Urothelium cell line (cell line): ENCODE measurements at places on chromosomes 2 and 18.

- no peak for DNase-seq
These were observed 2.6 kb downstream of the DPYSL5 start for GRCh38 chr2:26850505-26850904.

DNA sequence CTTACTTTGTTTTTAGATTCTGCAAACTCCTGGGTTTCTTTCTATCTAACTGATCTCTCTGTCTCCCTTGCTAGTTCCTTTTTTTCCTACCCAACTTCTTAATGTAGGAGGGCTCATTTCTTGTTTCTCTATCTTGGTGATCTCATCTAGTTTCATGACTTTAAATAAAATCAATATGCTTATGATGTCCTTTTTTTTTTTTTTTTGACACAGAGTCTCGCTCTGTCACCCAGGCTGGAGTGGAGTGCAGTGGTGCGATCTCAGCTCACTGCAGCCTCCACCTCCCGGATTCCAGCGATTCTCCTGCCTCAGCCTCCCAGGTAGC lies 42.2 kb upstream of the IL1RL1 start:
- DNase-seq: no peak

- no peak for DNase-seq
These were observed 473.3 kb downstream of the SPAG16 start for GRCh38 chr2:213757525-213757924.

- DNase-seq: no peak
These were observed 113.8 kb downstream of the CTAGE1 start for GRCh38 chr18:22303927-22304326.

DNA sequence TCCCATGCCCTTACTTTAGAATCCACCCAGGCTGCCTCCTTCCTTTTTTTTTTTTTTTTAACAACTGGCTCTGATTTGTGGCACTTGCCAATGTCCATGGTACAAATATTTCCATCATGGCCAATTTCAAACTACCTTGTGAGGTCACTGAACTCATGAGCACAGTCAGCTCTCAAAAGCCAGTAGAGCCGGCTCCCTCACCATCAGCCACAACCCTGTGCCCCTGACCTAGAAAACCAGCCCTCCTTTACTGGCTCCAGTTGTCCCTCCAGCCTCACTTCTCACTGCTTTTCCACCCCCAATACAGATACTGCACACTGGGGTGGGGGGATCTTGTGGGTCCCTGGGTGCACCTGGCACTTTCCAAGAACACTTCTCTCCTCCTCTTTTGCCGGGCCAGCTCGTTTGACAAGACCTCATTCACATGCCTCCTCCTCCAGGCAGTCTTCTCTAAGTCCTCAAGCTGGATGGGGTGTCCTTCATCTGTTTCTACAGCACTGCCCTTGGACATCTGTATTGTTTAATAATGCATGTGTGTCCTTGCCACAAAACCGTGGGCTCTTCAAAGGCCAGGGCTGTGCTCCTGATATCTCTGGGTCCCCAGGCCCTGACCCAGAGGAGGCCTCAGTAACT lies 35.5 kb downstream of the SDC1 start:
- no peak for DNase-seq

- no peak for DNase-seq
These were observed 116.1 kb downstream of the FAM117B start for GRCh38 chr2:202750763-202751427.

DNA sequence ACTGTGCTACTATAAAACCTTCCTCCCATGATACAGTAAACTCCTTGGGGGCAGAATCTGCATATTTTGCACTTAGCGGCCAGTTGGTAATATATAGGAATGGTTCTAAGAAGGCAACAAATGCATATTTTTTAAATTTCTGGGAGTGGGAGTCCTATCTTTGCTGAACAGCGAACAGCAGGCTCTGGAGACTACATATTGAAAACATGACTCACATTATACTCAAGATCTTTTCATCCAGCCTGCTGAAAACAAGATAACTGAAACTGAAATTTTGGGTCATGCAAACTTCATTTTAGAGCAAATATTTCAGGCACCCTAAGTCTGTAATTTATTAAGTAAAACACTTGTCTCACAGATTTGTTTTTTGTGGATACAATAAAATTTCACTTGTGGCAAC lies 122.2 kb downstream of the SATB2 start:
- DNase-seq: no peak

DNA sequence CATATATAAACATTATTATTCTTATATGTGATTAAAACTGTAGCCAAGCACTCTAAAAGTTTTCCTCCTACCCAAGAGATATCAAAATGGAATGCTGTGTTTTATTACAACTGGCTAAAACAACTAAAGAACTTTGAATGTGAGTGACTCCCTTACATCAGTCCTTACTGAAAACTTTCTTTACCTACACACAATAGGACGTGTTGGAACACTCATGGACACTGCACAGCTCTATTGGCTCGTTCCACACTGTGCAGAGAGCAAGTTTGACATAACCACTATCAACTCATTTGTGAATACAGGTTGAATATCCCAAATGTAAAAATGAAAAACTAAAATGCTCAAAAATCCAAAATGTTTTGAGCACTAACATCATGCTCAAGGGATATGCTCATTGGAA lies 650.6 kb downstream of the SLC4A3 start:
- no peak for DNase-seq

GRCh38 chr2:173026479-173026878 lies 49.2 kb upstream of the MAP3K20 start:
- DNase-seq: no peak

GRCh38 chr2:197324801-197325200 lies 14.2 kb upstream of the ANKRD44 start:
- DNase-seq: no peak

GRCh38 chr18:78228974-78229373 lies 750.6 kb upstream of the SALL3 start:
- peak; percentile 50 for DNase-seq

DNA sequence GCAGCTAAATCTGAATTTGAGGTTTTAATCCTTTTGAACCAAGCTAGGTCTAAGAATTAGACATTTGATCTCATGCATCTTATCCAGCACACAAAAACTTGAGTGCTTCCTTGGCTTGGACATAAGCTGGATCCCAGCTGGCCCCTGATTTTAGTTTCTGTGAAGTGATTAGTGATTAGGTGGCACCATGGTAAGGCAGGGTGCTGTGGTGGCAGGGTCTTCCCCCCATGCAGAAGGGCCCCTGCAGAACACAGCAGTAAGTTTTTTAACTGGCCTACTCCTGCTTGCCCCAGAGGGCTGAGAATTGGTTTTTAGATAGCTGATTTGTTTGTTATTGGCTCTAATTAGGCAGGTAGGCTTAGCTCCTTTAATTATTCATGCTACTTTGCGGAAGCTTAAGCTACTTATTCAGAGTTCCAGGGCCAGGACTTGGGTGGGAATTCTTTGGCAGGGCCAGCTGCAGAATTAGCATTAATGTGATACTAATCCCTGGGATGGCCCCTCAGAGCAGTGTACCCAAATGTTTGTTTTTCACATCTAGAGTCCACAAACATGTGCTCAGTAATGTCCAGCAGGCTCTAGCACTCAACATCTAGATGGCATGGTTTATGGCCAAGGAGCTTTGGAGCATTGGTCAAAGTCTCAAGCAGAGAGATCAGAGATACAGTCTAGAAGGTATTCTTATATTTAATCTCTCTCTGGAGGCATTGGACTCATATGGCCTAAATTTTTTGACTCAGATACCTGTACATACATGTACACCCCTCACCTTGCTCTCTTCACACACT lies 99.6 kb downstream of the FMNL2 start:
- no peak for DNase-seq

DNA sequence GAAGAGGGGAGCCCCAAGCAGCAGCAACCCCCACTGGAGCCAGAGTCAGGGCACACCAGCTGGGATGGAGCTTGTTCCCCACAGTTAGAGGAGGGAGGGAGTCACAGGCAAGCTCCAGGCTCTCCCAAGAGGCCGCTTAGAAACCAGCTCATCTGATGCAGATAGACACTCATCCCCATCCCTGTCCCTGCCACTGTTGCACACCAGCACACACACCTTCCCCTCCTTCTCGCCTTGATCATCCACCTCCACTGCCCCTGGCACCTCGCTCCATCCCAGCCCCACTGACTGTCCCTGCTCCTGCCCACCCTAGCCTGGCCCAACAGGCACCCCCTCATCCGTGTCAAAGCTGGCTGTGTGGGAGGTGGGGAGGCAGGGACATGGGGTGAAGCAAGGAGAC lies 1.5 kb upstream of the RUFY4 start:
- no peak for DNase-seq

GRCh38 chr2:205754924-205755321 lies 72.6 kb downstream of the NRP2 start:
- peak; percentile 56 for DNase-seq

DNA sequence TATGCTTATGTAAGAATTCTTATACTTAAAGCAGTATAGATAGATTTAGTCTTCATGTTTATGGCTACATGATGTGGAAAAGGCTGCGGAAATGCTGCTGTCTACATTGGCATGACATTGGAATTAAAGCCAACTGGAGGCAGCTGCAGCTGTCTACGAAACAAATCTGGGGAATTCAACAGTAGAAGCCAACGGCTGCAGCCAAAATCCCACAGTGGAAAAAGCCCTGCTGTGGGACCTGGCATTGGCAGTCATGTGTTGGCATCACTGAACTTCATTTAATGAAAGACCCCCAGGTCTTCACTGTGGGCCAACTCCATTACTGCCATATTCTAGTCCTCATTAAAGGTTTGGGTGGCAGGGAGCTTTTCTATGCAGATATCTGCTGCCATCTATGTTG lies 223.6 kb downstream of the SLC8A1 start:
- DNase-seq: no peak
